Sigmoid colon (tissue), 7 donors: ENCODE measurements at places on chromosomes 5 and 9. TPM values are rescaled to one million over a fixed set of nuclear protein-coding genes. Genes with fewer than 3 reads are reported as not detected.
A peak's percentile ranks its signal among the peaks of the same experiment; 100 is the strongest.

GRCh38 chr5:135452321-135453030 lies at the start of gene TIFAB:
TSS of gene TIFAB (minus strand) at chr5:135452351. CDS start at chr5:135449939, 2,412 bp downstream.
- DNase-seq = peak; percentile 48

DNA sequence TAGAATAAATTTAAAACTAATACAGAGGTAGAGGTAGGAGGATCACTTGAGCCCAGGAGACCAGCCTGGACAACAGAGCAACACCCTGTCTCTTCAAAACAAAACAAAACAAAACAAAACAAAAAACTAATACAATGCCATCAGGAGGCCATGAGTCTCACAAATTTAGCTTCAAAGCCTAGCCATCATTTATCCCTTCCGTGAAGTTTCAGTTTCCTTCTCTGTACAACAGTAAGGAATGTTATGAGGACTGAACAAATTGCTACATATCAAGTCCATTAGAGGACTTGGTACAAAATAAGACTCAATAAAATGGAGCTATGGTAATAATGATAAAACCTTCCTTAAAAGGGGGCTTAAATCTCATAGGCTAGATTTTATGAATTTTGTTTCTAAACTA lies 60.8 kb downstream of the MAPKAP1 start:
- DNase-seq = no peak

- DNase-seq = no peak
Observed at GRCh38 chr5:80355686-80356085, 35.9 kb downstream of the SPZ1 start.

GRCh38 chr5:127969651-127970050 lies 113.9 kb upstream of the SLC12A2 start:
- no peak for DNase-seq

GRCh38 chr5:161183559-161183958 lies 331.5 kb upstream of the ATP10B start:
- no peak for DNase-seq

BTNL3 gene
- total RNA-seq = not detected
